Placental pericyte (primary cell): ENCODE measurements at places on chromosomes 11 and 22. TPM values are rescaled to one million over a fixed set of nuclear protein-coding genes. Genes with fewer than 3 reads are reported as not detected.

The SLC22A25 gene
- total RNA-seq = not detected in 2 replicates

The LRRC32 gene
- total RNA-seq = 14.7 and 14.9 TPM in 2 replicates

The ZC3H7B gene
- 49.2 and 77.2 TPM in 2 replicates for total RNA-seq

The SLC22A6 gene
- not detected in 2 replicates for total RNA-seq

The ZNF214 gene
- total RNA-seq = 0.22 and 1.4 TPM in 2 replicates
